ENCODE measurements at places on chromosomes 1 and 21.

- DNase-seq, result no peak
Measured at GRCh38 chr1:198640174-198640573, 1.3 kb downstream of the PTPRC start.

DNA sequence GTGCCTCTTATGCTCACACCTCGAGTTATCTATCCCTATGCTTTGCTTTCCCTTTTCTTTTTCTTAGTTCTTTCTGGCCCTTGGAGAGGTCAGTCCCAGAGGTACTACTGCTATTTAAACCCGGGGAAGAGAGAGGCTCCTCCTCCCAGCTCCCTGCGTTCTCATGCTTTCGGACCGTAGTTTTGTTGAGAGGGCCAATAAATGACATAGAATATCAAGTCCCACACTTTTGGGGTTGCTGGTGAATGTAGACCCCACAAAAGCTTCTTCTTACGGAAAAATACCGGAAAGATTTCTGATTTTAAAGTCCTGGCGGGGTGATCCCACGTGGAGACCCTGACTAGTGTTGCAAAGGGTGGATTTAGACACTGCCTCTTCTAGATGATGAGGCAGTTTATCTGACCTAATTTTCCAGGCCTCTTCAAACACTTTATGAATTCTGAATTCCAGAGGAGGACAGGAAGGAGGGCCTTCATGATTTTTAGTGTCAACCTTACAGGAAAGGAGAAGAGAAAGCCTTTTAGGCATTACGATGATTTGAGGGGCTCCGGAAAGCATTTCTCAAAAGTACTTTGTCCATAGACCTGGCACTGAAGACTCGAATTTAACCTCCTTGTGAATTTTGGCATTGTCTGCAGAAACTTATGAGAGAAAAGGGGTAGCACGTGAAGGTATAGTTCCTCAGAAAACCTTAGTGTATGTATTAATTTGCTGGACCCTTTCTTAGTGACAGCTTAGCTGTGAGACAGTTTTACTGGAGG is 694 bp downstream of the TMEM167B start:
- no peak for DNase-seq

GRCh38 chr1:65341381-65341780 is 32.0 kb downstream of the DNAJC6 start:
- DNase-seq, result no peak

GRCh38 chr1:112508278-112509004 is at the start of gene WNT2B:
WNT2B (plus strand) TSS chr1:112508965; CDS start chr1:112509263, 298 bp downstream.
- peak; percentile 80 for DNase-seq

GRCh38 chr1:34842073-34842472 is 17.5 kb downstream of the SMIM12 start:
- DNase-seq, result no peak

DNA sequence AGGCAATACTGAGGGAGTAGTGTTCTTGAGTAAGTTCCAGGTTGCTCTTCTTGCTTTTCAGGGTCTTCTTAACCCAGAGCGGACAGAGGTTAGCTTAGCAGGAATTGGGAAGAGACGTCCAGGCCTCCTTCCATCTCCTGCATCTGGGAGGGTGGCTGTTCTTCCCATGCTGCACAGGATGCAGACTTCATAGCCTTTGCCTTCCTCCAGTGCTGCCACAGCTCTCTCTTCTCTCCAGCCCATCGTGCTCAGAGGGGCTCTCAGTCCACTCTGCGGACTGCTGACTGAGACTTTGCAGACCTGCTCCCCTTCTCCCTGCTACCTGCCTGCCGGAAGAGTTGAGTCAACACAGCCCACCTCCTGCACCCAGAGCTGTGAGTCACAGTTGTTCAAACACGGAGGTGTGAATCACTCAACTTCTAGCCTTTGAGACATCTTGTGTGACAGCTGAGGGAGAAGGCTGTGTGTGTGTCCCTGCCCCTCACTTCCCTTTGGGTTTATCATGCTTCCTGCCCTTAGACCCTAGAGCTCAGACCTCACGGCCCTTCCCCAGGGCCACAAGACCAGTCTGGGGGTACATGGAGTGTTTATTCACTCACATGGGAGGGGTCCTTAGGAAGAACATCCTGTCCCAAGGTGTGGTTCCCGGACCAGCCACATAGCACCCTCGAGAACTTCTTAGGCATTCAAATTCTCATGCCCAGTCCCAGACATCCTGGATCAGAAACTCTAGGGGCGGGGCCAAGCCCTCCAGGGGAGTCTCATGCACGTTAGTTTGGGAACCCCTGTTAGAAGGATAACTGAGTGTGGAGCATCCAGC is 158.3 kb upstream of the CACNA1E start:
- DNase-seq, result no peak

- no peak for DNase-seq
Measured at GRCh38 chr1:218347723-218348627, 2.8 kb downstream of the TGFB2 start.

- no peak for DNase-seq
Measured at GRCh38 chr1:241582921-241583321, 50.7 kb downstream of the KMO start.

DNA sequence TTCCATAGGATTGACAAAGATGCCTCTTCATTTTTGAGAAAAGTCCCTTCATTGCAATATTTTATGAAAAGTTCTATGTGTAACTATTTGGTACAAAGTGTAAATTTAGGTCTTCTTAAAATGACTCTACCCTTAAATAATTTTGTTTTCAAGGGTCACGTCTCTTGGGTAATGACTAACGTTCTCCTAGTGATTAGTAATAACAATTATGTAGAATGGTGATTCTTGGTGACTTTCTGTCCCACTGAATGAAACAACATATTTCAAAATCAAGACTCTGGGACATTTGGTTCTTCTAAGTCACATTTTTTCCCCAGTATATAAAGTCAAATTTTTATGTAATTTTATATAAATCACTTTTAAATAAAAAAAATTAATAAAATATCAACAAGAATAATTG is 277.5 kb upstream of the ADAMTS5 start:
- no peak for DNase-seq

GRCh38 chr1:33338440-33339211 is 17.7 kb upstream of the A3GALT2 start:
- no peak for DNase-seq

- no peak for DNase-seq
Measured at GRCh38 chr1:230185076-230186001, 118.3 kb downstream of the GALNT2 start.

DNA sequence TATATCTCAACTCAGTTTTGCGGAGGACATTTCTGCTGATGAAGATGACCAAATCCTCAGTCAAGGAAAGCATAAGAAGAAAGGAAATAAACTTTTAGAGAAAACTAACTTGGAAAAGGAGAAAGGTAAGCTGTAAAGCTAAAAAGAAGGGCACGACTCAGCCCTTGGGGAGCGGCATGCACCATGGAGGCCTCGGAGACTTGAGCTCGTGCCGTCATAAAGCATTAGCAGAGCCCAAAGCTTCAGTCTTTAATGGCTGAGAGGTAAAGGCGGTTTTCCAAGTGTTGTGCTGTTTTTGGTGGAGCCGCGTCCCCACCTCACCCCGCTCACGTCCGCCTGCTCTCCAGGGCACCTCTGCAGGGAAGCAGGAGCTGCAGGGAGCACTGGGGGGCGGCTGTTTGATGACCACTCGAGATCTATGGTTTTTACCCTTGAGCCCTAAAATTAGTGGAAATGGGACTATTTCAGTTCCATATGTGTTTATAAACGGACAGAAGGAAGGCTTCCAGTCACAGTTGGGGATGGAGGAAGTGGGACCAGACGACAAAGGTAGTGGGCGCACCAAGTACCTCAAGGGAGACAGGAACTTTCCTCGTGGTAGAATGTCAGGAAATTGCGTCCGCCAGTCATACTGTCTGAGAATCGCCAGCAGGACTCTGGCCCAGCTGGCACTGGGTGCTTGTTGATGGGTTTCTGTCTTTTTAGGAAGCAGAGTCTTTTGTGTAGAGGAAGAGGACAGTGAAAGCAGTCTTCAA is 27.6 kb downstream of the RRP1B start:
- DNase-seq, result no peak

DNA sequence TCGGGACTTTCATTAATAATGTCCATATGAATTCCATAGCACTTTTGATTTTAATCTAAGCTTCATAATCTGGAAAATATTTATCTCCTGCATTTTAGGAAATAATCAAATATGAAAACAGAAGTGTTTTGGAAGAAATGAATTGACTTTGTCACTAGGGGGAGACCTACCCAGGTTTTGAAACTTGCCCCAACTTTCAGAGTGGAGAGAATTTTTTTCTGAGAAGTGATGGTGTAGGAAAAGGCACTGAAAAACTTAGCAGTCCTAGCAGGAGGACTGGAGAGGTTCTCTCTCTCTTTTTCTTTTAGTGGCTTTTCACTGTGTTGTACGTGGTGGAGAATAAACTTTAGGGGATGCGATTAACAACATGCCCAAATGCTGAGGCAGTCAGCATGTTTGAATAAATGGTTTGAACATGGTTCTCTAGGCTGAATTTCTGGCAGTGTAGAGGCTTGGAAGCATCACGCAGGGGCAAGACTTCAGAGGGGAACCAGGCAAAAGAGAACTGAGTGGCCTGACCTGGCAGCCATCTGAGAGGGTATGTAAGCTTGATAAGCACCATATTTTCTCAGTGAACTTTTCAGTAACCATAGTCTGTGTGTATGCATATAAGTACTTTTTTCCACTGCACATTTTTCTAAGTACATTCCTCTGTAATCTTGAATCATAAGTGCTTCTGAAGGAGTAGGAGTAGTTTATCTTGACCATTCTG is 68.3 kb upstream of the NEK7 start:
- DNase-seq, result peak; percentile 22

GRCh38 chr1:8646189-8646588 is 171.3 kb downstream of the RERE start:
- DNase-seq, result no peak

GRCh38 chr1:3106216-3106615 is 37.2 kb downstream of the PRDM16 start:
- DNase-seq, result no peak

GRCh38 chr21:42913476-42913875 is 12.0 kb downstream of the ERVH48-1 start:
- DNase-seq, result no peak

GRCh38 chr1:956636-957035 is 2.4 kb downstream of the NOC2L start:
- no peak for DNase-seq

DNA sequence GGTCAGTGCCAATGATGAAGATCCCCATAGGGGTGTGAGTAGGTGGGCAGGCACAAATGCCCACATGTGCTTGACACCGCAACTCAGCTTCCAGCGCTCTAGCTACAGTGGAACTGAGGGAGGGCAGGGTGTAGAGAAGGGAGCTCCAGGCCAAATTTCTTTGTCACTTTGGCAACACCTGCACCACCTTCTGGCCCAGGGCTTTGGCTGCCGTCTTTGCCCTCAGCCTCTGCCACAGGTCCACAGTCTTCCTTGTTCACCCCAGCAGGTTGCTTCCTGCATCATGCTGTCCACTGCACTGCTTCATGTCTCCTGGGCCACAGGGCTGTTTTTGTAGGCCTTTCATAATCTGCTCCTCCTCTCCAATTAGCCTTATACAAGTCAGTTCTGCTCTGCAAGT is 20.4 kb upstream of the FMOD start:
- no peak for DNase-seq

DNA sequence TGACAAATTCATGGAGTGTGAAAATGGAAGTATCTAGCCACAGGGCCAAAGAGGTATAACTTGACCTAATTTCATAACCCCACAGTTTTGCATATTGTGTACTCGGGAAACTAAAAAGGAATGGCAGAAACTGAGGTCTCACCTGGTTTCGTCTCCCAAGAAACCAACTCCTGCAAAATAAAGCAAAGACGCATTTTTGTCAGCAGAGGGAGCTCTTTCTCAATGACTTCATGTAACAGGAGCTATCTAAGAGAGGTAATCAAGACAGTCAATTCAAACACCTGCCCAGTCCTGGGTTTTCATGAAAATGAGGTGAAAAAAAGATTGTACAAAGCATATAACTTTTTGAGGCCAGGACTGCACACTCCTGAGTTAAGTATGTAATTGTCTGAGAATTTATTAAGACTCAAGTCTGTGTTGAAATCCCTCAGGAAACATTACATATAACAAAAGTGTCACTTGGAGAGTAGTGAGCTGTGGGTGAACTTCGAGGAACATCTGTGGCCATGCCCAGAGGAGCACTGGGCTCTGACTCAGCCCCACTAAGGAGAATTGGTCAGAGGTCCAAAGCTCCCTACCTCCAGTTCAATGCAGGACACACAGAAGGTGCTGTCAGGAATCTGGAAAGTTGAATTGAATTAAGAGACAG is 17.6 kb downstream of the FCRL4 start:
- peak; percentile 53 for DNase-seq

DNA sequence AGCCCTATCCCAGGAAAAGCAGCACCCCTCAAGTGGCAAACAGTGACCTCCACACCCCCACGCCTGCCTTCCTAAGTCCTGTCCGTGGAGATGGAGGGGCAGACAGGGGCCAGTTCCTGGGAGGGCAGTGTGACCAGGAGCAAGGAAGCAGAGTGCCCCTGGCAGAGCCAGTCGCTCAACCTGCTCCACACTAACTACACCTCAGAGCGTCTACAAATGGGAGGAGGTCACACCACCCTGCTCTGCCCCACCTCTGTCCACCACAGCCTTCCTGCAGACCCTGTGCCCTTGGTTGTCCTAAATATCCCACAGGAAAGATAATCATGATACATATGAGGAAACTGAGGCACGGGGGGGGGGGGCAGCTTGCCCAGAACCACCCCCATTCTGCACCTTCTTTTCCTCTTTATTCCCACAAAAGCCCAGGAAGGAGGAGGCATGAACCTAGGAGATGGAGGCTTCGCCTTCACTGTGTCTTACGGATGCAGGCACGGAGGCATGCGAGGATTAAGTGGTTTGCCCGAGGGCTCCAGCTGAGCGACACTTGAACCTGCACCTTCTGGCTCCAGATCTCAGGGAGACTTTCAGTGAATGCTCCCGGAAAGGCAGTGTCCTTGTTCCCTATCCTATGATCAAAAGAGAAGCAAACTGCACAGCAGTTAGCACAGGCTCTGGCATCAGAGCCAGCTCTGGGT is 42.7 kb upstream of the SELENON start:
- DNase-seq, result no peak

GRCh38 chr1:185159966-185160365 is 3.0 kb downstream of the SWT1 start:
- peak; percentile 14 for DNase-seq

GRCh38 chr1:75797606-75798216 is 1.0 kb downstream of the MSH4 start:
- no peak for DNase-seq

DNA sequence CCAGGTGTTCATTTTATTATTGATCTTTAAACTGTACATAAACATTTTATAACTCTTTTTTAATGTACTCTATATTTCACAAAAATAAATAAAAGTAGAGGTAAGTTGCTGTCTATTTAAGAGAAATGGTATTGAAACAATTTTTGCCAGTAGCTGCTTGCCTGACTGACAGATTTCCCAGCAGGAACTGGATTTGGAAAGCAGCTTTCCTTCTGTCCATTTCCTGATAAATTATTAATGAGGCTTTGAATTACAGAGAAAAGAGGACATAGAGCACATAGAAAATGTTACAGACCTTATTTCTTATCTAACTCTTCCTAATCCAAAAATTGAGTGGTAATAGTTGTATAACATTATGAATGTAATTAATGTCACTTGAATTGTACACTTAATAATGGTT is 79.7 kb upstream of the BCL10 start:
- DNase-seq, result no peak

GRCh38 chr1:230120921-230121381 is 53.9 kb downstream of the GALNT2 start:
- DNase-seq, result no peak

GRCh38 chr21:20250337-20250736 is 747.9 kb upstream of the NCAM2 start:
- no peak for DNase-seq
